Posterior cingulate gyrus (tissue), 11 donors: ENCODE measurements at places on chromosomes 13 and 19.

- no peak for DNase-seq
These were observed 41.8 kb upstream of the DCUN1D2 start for GRCh38 chr13:113532156-113532806.

- DNase-seq, result no peak
These were observed 119.7 kb downstream of the FRY start for GRCh38 chr13:32151240-32151639.

GRCh38 chr13:66855131-66855530, 375.0 kb downstream of the PCDH9 start:
- no peak for DNase-seq

GRCh38 chr19:51724543-51724942, 752 bp upstream of the HAS1 start:
- DNase-seq, result no peak

DNA sequence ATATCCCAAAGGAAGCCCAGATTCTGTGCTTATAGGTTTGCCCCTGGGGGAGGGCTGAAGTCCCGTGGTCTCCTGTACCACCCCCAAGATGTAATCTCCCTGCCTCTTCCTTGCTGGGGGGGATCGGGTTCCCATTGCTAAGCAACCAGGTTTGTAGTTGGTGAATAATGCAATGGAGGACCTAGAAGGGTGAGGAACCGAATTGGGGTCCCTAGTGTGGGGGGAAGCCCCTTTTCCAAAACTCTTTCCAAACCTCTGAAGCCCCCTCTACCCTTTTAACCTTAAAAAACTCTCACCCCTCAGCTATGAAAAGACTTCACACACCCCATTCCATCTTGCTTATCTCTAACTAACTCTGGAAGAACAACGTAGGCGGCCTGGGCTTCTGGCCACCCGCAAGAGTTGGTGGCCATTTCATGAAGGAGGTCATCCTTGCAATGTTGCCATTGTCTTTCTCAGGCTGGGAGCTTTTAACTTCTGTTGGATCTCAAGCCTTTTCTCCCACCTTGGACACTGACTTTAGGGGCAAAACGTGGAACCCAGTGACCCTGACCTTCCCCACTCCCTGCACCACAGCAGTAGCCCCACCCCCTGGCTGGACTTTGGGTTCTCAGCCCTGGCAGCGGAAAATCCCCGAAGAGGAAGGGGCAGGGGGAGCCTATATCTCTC, 661 bp downstream of the PALM3 start:
- DNase-seq, result no peak

DNA sequence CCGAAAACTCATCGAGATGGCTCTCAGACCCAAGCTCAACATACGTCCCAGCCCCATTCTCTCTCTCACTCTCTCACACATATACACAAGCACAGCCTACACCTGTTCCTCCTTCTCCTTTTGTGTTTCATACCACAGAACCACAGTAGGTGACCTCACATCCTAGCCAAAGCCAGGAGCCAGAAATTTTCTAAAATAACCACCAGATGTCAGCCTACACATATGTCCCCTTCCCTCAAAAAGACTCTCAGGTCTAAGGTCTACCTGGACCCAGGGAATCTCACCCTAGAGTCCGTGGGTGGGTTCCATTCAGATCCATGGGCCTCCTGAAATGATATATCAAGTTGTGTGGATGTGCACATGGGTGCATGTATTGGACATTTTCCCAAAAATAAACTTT, 104.2 kb upstream of the IPO5 start:
- no peak for DNase-seq

- no peak for DNase-seq
These were observed 10.6 kb upstream of the HIPK4 start for GRCh38 chr19:40400559-40400958.

DNA sequence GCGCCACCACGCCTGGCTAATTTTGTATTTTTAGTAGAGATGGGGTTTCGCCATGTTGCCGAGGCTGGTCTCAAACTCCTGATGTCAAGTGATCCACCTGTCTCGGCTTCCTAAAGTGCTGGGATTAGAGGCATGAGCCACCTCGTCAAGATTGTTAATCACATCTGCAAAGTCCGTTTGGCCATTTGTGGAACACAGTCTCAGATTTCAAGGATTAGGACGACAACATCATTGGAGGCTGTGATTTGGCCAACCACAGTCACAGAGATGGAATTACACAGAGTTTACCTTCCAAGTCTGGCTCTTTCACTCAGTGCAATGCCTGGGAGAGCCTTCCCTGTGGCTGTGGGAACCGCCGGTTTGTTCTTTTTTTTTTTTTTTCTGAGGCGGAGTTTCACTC, 17.8 kb downstream of the SULT2B1 start:
- no peak for DNase-seq

DNA sequence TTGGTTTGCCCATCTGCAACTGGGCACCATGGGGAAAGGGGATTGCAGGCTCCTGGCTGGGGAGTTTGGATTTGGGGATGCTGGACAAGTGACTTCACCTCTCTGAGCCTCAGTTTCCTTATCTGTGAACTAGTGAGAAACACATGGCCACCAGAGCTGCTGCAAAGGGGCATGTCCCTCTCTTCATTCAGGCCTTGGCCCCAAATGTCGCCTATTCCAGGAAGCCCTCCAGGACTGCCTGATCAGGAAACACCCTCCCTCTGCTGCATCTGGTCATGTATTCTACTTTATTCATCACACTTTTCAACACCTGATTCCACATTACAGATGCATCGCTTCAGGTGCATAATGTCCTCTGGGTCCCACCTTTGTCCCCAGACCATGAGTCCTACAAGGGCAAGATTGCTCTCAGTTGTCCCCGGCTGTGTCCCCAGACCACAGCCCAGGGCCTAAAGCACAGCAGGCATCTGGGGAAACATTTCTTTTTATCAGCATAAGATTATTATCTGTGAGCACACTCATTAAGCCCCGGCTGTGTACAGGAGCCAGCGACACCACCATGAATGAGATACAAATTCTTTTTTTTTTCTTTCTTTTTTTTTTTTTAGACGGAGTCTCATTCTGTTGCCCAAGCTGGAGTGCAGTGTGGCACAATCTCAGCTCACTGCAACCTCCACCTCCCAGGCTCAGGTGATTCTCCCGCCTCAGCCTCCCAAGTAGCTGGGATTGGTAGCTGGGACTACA, 37.5 kb downstream of the ARRDC2 start:
- no peak for DNase-seq

- DNase-seq, result no peak
These were observed 6.1 kb downstream of the SACS start for GRCh38 chr13:23427342-23427843.

DNA sequence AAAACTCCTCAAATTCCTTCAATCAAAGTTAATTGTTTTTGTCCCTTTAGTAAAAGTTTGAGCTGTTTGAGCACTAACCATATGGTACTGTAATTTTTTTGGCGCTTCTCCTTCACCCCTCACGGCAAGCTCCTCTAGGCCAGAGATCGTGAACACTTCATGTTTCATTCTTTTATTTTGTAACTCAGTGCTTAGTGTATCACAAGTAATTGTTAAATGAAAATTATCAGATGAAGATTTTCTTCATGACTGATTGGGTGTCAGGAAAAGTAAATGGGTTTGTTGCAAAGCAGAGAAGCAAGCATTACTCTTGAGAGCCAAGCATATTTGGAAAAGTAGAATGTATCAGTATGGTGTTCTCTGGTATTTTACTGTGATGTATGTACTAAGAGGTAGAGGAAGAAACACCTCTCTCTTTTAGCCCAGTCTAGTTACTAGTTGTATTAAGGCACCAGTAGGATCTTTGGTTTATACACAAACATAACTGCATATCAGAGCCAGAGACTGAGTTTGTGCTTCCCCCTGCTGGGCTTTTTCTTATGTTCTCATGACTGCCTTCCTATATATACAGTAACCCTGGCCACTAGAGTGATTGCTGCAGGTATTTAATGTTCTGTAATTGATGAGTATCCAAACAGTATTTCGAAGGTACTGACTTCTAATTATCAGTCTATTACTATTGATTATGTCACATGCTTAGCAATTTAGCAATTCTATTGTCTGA, 202.3 kb upstream of the KLHL1 start:
- DNase-seq, result no peak

- peak; percentile 55 for DNase-seq
These were observed 27.4 kb upstream of the TIMM44 start for GRCh38 chr19:7970716-7971448.

GRCh38 chr13:60699636-60700035, 302.6 kb downstream of the TDRD3 start:
- no peak for DNase-seq

- DNase-seq, result no peak
These were observed at the start of gene KHSRP for GRCh38 chr19:6424195-6424938. TSS of gene KHSRP (minus strand) at chr19:6424811. CDS start at chr19:6424701, 110 bp downstream.

DNA sequence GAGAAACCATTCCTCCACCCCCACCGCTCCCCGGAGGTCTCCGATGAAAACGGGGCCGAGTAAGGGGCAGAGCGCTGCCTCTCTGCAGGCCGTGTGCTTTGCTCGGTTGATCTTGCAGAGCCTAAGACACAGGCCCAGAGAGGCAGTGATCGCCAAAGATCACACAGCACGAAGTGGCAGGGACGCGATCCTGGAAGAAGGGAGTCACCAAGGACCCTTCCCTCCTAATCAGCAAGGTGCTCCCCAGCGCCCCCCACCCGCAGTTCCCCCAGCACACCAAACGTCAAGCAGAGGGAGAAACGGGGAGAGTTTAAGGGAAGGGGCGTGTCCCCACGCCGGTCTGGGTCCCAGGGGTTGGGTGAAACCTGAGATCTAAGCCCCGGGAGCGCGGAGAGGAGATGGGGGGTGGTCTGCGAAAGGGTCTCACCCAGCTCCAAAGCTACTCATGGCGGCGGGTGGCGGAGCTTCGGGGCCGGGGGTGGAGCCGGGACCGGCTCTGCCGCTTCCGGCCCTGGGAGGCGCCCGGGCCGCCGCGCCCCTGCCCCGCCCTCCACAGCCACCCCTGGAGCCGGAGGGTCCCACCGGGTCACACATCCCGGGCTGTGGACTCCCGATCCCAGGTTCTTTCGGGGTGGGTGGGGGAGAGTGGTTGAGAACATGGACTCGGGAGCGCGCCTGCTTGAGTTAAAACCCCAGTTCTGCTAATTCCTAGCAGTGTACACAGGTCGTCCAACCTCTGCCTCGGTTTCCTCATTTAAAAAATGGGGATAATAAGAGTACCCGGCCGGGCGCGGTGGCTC, at the start of gene EML2:
Gene EML2 (minus strand): TSS at position 468 of the 800 bp plus-strand sequence. CDS start 21 bp downstream, at position 447.
- no peak for DNase-seq

DNA sequence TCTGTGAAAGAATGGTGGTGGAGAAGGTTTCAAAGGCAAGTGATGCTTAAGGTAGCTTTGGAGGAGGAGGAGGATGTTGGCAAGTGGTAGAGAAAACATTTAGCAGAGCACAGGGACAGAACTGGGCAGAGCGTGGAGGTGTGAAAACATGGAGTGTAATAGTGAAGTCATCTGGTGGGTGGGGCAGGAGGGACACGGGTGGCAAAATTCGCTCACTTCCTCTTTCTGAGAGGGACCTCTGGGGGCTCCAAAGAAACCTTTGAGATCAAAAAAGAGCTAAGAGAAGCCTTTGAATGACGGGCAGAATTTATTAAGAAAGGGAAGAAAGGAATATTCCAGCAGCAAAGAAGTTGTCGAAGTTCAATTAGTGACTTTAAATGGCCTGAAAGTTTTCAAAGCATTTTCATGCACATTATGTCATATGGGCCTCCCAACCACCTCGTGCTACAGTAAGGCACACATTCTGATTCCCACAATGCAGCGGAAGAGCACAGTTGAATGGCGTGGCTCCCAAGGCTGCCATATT, 82.8 kb downstream of the STARD13 start:
- no peak for DNase-seq

GRCh38 chr13:97372936-97373335, 61.0 kb upstream of the RAP2A start:
- DNase-seq, result peak; percentile 71

- no peak for DNase-seq
These were observed 234.9 kb downstream of the TUBA3C start for GRCh38 chr13:18946738-18947137.

DNA sequence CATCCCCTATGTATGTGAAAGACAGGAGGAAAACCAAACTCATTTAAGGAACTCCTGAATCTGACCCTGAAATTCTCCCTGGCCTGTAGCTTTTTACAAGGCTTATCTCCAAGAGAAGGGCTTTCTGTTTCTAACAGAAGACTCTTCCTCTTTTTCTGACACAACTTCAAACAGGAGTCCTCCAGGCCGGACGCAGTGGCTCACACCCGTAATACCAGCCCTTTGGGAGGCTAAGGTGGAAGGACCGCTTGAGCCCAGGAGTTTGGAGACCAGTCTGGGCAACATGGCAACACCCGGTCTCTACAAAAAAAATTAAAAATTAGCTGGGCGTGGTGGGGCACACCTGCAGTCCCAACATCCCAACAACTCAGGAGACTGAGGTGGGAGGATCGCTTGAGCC, 41.9 kb downstream of the CARS2 start:
- DNase-seq, result no peak

- DNase-seq, result no peak
These were observed 18.7 kb upstream of the EID2 start for GRCh38 chr19:39558624-39559117.

DNA sequence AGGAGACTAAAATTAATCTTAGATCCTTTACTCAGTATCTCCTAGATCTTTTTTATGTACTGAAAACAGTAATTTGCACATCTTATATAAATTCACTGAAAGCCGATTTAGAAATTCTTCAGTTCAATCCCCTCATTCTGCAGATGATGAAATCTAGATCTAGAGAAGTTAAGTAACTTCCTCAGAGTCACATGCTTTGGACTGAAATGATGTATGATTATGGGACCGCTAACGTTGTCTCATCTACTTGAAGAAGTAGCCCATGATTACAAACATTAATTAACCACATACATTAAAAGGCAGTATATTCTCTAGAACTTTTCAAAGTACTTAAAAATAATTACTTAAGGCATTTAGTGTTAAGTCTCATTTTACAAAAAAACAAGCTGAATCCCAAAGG, 37.8 kb downstream of the ELF1 start:
- DNase-seq, result no peak

DNA sequence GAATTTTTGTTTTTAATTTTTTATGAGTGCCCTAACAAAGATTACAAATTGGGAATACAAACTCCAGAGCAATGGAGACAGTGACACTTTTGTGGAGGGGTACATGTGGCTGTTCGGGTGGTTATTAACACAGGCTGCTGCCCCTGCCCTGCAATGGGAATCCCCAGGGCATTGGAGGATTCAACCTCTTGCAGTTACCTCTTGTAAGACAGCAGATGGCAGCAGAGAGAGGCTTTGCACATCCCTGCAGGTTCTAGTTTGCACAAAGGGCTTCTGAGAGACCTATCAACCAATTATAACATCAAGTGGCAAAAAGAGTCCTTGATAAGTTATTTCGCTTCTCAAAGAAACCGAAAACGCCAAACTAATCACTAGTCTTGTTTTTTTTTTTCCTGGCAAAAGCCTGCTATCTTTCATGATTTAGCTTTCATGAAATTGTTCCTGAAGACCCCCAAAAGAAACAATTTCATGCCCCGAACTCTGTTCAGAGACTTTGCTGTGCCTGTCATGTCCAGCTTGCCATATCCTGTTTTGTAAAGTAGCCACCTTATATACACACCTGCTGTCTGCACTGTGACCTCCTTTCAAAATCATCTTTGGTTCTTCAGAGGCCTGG, 10.4 kb downstream of the GJB2 start:
- DNase-seq, result no peak

GRCh38 chr13:94346261-94347019, 133.0 kb downstream of the DCT start:
- DNase-seq, result no peak

- DNase-seq, result no peak
These were observed 1.0 kb downstream of the MBOAT7 start for GRCh38 chr19:54188215-54188871.

- DNase-seq, result no peak
These were observed 13.6 kb upstream of the FBXO17 start for GRCh38 chr19:38989066-38989605.

GRCh38 chr19:55220525-55220924, 8.0 kb downstream of the TMEM86B start:
- DNase-seq, result no peak

- DNase-seq, result no peak
These were observed 45.0 kb upstream of the LRCH1 start for GRCh38 chr13:46507981-46508380.
